Chondrocyte (in vitro differentiated cells): ENCODE measurements at places on chromosomes 3 and 15. TPM values are rescaled to one million over a fixed set of nuclear protein-coding genes. Genes with fewer than 3 reads are reported as not detected.

DNA sequence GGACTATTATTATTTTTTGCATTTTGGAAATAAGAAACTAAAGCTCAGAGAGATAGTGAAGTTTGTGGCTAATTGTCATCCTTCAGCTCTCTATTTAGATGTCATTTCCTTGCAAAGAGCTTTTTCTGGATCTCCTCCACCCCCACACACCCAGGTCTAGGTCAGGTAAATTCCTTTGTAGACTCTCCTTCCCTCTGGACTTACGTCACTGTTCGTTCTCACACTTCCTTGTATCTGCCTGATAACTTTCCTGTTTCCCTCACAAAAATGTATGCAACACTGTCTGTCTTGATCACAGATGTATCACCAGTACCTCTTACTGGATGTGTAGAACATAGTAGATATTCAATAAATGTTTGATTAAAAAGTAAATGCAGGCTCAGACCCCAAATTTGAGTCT lies 6.1 kb upstream of the MB21D2 start:
- H3K27ac ChIP-seq: no peak overlapping the region
- H3K36me3 ChIP-seq: no peaks in the 10 kb centered on the region
- H3K4me3 ChIP-seq: no peak overlapping the region
- H3K4me1 ChIP-seq: peaks cover 9% of the 10 kb centered on the region
- no peak for DNase-seq

GRCh38 chr15:101276501-101277037 lies 716 bp downstream of the SELENOS start:
- H3K36me3 ChIP-seq: peaks cover 32% of the 10 kb centered on the region
- no peaks in the 10 kb centered on the region for H3K27me3 ChIP-seq
- H3K4me3 ChIP-seq: peak overlapping the region; percentile 99
- peak overlapping the region; percentile 99 for H3K27ac ChIP-seq
- peaks cover 18% of the 10 kb centered on the region for H3K4me1 ChIP-seq
- no peak for DNase-seq

- H3K27me3 ChIP-seq: no peaks in the 10 kb centered on the region
- no peak overlapping the region for H3K27ac ChIP-seq
- no peak overlapping the region for H3K4me3 ChIP-seq
- H3K4me1 ChIP-seq: no peaks in the 10 kb centered on the region
Observed at GRCh38 chr15:91634179-91634578, 219.3 kb upstream of the SLCO3A1 start.

DNA sequence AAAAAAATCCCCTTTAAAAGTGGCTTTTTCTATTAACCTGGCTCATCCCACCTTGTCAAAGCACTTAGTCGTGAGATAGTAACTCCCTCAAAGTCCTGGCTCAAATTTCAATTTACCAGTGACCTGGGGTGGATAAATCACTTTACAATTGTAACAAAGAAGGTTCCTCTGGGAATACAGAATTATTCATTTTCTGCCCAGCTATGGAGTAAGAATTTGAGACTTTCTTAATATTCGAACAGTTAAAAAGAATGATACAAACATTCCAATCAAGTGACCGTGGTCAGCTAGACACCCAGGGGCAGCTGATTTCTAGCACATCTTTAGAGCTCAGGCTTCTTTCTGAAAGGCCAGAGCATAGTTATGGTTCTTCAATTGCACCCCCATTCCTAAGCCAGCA lies 291.0 kb upstream of the TGFBR2 start:
- no peaks in the 10 kb centered on the region for H3K27me3 ChIP-seq
- H3K4me1 ChIP-seq: peaks cover 13% of the 10 kb centered on the region
- no peak overlapping the region for H3K27ac ChIP-seq
- DNase-seq: no peak

- no peaks in the 10 kb centered on the region for H3K27me3 ChIP-seq
- H3K4me3 ChIP-seq: no peak overlapping the region
- H3K36me3 ChIP-seq: no peaks in the 10 kb centered on the region
- H3K4me1 ChIP-seq: peaks cover 9% of the 10 kb centered on the region
- no peak for DNase-seq
- no peak overlapping the region for H3K27ac ChIP-seq
Observed at GRCh38 chr3:69116897-69117296, 5.5 kb downstream of the LMOD3 start.

DNA sequence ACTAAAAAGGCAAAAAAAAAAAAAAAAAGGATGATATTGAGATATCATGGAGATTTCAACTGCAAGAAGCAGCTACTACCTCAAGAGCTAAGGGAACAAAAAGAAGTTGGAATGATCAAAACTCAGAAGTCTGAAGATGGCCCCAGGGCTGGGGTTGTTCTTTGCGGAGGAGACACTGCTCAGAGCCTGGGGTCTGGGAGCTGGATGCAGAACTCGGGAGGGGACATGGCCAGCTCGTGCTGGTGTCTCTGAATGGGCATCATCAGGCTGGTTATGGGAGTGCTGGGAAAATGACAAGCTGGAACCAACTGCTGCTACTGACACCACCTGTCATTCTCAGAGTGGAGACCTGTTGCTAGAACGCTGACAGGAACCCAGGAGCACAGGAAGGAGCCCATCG lies 14.2 kb upstream of the ADIPOQ start:
- peaks cover 32% of the 10 kb centered on the region for H3K4me1 ChIP-seq
- no peak overlapping the region for H3K4me3 ChIP-seq
- DNase-seq: no peak
- H3K36me3 ChIP-seq: no peaks in the 10 kb centered on the region

DNA sequence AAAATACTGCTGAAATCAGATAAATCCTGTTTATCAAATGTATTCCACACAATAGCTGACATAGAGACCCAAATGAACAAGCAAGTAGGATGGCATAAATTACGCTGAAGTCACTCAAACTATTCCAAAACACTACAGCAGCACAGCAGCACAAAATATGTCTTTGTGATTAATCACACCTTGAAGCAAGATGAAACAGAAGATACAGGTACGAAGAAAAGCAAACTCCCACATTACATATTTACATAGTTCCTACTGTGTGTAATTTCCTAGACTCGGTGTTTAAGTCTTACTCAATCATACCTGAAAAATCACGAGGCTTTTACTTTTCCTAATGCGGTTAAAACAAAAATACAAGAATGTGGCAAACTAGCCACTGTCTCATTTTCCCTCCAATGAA lies 38.3 kb downstream of the CHSY1 start:
- H3K36me3 ChIP-seq: peaks cover 2% of the 10 kb centered on the region
- peaks cover 43% of the 10 kb centered on the region for H3K4me1 ChIP-seq
- H3K4me3 ChIP-seq: no peak overlapping the region
- no peaks in the 10 kb centered on the region for H3K27me3 ChIP-seq
- H3K27ac ChIP-seq: no peak overlapping the region

DNA sequence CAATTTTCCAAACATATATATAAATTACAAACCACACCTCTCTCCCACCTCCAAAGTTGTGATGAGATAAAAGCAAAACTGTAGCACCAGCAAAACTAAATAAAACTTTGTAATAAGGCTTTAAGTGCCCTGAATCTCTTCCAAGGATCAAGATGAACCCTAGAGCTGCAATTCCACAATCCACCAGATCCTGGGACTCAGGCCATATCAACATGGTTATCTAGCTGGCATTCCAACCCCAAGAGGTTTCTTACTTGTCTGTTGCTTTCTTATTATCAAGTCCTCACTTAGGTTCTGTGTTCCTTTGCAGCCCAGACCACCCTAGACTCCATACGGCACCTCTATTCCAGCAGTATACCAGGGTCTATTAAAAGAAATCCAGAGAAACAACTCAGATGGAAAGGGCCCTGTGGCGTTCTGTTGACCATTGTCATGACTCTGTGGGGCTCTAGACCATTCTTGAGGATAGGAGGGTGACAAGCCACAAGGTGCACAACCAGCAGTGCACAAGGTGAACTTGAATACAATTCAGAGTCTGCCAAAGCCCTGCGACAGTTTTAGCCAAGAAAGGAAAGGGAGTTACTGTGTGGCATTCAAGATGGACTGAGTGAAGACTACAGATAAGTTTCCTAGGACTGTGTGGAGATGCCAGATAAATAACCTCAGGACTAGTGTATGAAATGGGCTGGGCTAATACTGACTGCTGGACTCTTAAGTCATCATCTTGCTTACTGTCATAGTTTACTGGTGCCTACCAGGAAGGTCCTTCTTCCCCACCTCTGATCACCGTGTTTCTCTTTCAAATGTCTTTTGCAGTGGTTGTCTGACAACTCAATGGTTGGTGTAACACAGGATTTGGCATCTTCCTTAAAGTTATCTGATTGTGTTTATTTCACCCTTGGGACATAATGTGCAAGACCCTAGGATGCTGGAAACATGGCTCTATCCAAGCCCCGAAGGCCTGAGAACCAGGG lies 27.2 kb downstream of the ACKR2 start:
- no peak overlapping the region for H3K4me3 ChIP-seq
- no peaks in the 10 kb centered on the region for H3K36me3 ChIP-seq
- H3K27ac ChIP-seq: no peak overlapping the region
- H3K27me3 ChIP-seq: peaks cover 9% of the 10 kb centered on the region

GRCh38 chr3:39412668-39413260 lies 6.2 kb downstream of the RPSA start:
- no peaks in the 10 kb centered on the region for H3K27me3 ChIP-seq
- no peak overlapping the region for H3K27ac ChIP-seq
- DNase-seq: no peak
- no peak overlapping the region for H3K4me3 ChIP-seq
- peaks cover 45% of the 10 kb centered on the region for H3K36me3 ChIP-seq

- H3K27me3 ChIP-seq: no peaks in the 10 kb centered on the region
- H3K36me3 ChIP-seq: no peaks in the 10 kb centered on the region
- no peak overlapping the region for H3K27ac ChIP-seq
- H3K4me1 ChIP-seq: no peaks in the 10 kb centered on the region
Observed at GRCh38 chr3:119812491-119813058, 30.7 kb downstream of the NR1I2 start.

DNA sequence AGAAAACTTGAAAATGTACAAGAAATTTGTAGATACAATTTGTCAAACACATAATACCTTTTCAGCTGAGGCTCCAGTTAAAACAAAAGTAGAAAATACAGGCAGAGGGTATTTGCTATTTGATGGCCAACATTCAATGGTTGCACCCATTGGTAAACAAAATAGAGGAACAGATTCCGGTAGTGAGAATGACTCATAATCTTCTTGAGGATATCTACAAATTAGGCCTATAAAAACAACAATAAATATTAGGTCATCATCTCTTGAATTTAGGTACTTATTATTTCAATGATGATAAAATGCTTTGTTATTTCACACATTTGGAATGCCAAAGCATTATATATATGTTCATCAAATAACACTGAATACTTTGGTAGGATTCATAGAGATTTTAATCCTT lies 53.4 kb downstream of the DENND4A start:
- H3K27me3 ChIP-seq: no peaks in the 10 kb centered on the region
- no peak overlapping the region for H3K27ac ChIP-seq
- no peaks in the 10 kb centered on the region for H3K4me1 ChIP-seq

GRCh38 chr3:55675478-55675877 lies 188.4 kb upstream of the WNT5A start:
- no peaks in the 10 kb centered on the region for H3K27me3 ChIP-seq
- DNase-seq: no peak
- H3K4me1 ChIP-seq: no peaks in the 10 kb centered on the region
- H3K27ac ChIP-seq: no peak overlapping the region
- H3K36me3 ChIP-seq: no peaks in the 10 kb centered on the region

- no peak for DNase-seq
- no peak overlapping the region for H3K4me3 ChIP-seq
- no peaks in the 10 kb centered on the region for H3K27me3 ChIP-seq
- no peaks in the 10 kb centered on the region for H3K36me3 ChIP-seq
- no peak overlapping the region for H3K27ac ChIP-seq
Observed at GRCh38 chr3:71372911-71373637, 210.5 kb downstream of the FOXP1 start.

DNA sequence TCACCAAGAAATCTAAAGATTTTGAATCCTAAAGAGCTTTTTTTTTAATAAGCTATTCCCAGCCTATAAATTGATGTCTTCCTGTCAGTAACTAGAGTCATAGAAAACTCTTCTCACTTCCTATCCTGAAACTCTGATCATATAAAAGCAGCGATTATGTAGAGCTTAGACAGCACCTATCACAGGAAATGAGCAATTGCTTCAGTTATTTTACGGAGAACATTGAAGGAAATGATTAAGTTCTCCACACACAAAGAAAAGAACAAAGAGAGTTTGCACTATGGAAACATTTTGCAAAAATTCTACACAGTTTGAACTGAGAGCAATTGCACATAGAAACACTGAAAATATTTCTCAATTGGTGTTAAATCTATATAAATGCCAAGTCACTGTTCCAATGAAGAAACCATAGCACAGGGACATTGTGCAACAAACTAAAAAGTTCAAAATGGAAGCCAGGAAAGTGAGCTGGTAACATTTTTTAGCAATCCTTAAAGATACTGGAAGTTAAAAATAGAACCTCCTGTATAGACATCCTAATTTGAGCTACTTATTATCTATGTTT lies 291.5 kb upstream of the ARHGEF26 start:
- no peak overlapping the region for H3K4me3 ChIP-seq
- no peaks in the 10 kb centered on the region for H3K36me3 ChIP-seq
- H3K4me1 ChIP-seq: peaks cover 3% of the 10 kb centered on the region
- H3K27me3 ChIP-seq: no peaks in the 10 kb centered on the region
- no peak for DNase-seq
- no peak overlapping the region for H3K27ac ChIP-seq

- no peak for DNase-seq
- H3K36me3 ChIP-seq: no peaks in the 10 kb centered on the region
Observed at GRCh38 chr3:64056606-64057180, 33.4 kb upstream of the PSMD6 start.

DNA sequence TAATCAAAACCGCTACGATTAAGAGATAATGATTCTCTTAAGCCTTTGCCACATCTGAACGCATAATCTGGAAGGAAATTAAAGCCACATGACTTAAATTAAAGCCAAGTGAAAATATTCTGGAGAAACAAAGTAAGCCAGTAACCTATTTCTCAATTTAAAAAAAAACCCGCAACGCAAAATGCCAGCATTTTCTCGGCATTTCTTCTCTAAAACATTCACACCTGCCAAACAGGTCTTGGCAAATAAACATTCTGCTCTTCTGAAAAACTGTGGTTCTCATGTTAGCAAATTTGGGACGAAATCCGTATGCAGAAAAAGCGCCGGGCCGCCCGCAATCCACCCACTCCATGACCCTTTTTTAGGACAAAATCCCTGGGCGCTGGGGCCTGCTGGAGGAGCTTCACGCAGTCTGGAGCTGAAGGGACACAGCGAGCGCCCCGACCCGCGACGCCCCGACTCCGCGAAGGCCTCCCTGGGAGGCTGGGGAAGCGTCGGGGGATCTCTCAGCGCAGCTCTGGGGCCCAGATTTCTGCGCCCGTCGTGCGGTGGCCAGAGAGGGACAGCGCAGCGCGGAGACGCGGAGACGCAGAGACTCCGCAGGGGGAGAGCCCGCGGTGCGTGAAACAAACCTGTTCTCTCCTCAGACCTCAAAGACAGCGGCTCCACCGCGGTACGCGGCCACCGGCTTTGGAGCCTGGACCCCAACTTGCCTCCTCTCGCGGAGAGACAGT lies 471 bp downstream of the NKIRAS1 start:
- H3K27ac ChIP-seq: peak overlapping the region; percentile 80
- H3K36me3 ChIP-seq: peaks cover 26% of the 10 kb centered on the region
- H3K4me1 ChIP-seq: peaks cover 56% of the 10 kb centered on the region
- no peaks in the 10 kb centered on the region for H3K27me3 ChIP-seq

GRCh38 chr3:101261506-101261905 lies 58.9 kb downstream of the IMPG2 start:
- DNase-seq: no peak
- no peaks in the 10 kb centered on the region for H3K27me3 ChIP-seq
- H3K36me3 ChIP-seq: peaks cover 11% of the 10 kb centered on the region
- H3K27ac ChIP-seq: peak overlapping the region; percentile 9

HOMER2 gene
- total RNA-seq: 5.9 to 6.9 TPM (median 6.1 TPM) in 3 replicates

HYKK gene
- 2.7 to 5.9 TPM (median 3.6 TPM) in 3 replicates for total RNA-seq

RAB6B gene
- 16.2 to 29.6 TPM (median 25.7 TPM) in 3 replicates for total RNA-seq

PEX5L gene
- total RNA-seq: not detected in 3 replicates

CLDN16 gene
- total RNA-seq: 0.20 TPM in 1 of 3 replicates, not detected in the others

TRH gene
- total RNA-seq: not detected in 3 replicates

GREM1 gene
- 142 to 227 TPM (median 151 TPM) in 3 replicates for total RNA-seq

TM6SF1 gene
- 4.5 to 22.3 TPM (median 21.9 TPM) in 3 replicates for total RNA-seq

PIGB gene
- total RNA-seq: 8.1 to 16.9 TPM (median 8.9 TPM) in 3 replicates
